ENCODE measurements at places on chromosomes 5 and 9. TPM values are rescaled to one million over a fixed set of nuclear protein-coding genes. Genes with fewer than 3 reads are reported as not detected.

LCN15 gene
- not detected for total RNA-seq

DEPDC1B gene
- 20.9 TPM for total RNA-seq

GPX8 gene
- total RNA-seq, result 129 TPM

SLC34A1 gene
- not detected for total RNA-seq

ORM2 gene
- total RNA-seq, result not detected

NRARP gene
- not detected for total RNA-seq

FCN2 gene
- not detected for total RNA-seq

TMEM171 gene
- total RNA-seq, result 65.9 TPM

ADAMTS2 gene
- 24.1 TPM for total RNA-seq

CRHBP gene
- total RNA-seq, result not detected

HRCT1 gene
- total RNA-seq, result 2.1 TPM

IL33 gene
- total RNA-seq, result 0.11 TPM

TMEM232 gene
- 1.1 TPM for total RNA-seq

DHX29 gene
- total RNA-seq, result 37.8 TPM

ADGRD2 gene
- not detected for total RNA-seq

HINT2 gene
- 22.8 TPM for total RNA-seq

ZBTB43 gene
- 12.3 TPM for total RNA-seq

ANKRD33B gene
- total RNA-seq, result 0.46 TPM

ELAVL2 gene
- total RNA-seq, result 4.4 TPM

PAEP gene
- total RNA-seq, result not detected

DIPK1B gene
- total RNA-seq, result not detected

SPINK4 gene
- not detected for total RNA-seq

HACD4 gene
- 0.34 TPM for total RNA-seq

C5 gene
- 4.0 TPM for total RNA-seq

PCDHGB2 gene
- total RNA-seq, result 12.5 TPM

MEGF9 gene
- total RNA-seq, result 9.4 TPM

TNFSF8 gene
- not detected for total RNA-seq

TAF11L10 gene
- not detected for total RNA-seq

LIX1 gene
- not detected for total RNA-seq

ARHGAP26 gene
- 1.0 TPM for total RNA-seq

HAVCR1 gene
- not detected for total RNA-seq

LAMC3 gene
- total RNA-seq, result not detected

IL11RA gene
- 19.9 TPM for total RNA-seq

CCL28 gene
- 4.0 TPM for total RNA-seq

PCDHAC2 gene
- total RNA-seq, result 0.06 TPM

Data from LHCN-M2 (cell line).